DMS53 (cell line): ENCODE measurements at places on chromosomes 2 and 18.

GRCh38 chr2:98869870-98870269 is 66.2 kb downstream of the CRACDL start:
- DNase-seq, result peak; percentile 100

DNA sequence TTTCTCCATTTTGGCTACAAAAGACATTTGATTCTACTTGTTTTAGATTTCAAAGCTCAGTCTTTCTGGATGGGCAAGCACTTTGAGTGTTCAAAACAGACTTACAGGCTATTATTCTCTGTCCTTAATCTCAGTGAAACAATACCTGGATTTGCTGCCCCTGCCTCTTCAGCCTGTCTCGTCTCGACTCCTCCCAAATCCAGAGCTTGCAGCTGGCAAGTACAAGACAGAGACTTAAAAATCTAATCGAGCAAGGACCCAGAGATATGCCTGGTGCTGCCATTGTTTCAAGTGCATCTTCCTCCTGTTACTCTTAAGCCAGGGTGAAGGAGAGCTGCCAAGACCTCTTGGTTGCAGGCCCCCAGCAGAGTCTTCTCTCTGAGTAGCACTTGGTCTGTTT is 59.2 kb downstream of the LRRC30 start:
- no peak for DNase-seq

DNA sequence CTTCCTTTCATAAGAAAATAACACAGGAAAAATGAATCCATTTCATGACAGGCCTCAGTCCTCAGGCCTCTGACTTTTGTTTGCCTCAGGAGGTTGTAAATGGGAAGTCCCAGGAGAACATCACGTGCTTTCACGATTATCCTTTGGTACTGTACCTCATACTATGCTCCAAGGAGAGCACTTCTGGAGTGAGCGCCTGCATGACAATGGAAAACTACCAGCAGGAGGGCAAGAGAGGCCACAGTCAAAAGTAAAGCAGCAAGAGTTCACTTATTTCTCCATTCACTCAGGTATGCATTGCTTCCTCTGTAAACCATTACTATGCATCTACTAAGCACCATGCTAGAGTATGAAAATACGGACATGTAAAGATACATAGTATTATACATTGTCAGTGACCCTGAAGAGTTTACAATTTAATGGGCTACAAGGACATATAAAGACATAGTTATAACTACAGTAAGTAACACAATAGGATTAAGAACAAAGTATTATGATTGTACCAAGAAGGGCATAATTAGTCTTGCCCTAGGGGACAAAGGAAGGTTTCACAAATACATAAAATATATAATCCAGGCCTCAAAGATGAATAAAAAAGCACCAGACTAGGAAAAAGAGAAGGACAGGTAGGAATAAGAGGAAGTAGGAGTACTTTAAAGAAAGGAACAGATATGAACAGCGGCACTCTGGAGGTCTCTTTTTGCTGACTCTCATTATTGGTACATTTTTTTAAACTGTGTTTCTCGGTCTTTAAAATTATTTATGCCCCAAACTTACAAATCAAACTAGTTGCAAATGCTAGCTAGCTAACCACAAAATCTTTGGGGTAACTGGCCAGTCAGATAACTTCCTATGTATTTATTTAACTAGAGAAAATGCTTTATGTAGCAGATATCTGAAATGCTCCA is 806.7 kb downstream of the NRXN1 start:
- DNase-seq, result no peak

GRCh38 chr18:2908166-2908945 is 61.5 kb downstream of the EMILIN2 start:
- no peak for DNase-seq

DNA sequence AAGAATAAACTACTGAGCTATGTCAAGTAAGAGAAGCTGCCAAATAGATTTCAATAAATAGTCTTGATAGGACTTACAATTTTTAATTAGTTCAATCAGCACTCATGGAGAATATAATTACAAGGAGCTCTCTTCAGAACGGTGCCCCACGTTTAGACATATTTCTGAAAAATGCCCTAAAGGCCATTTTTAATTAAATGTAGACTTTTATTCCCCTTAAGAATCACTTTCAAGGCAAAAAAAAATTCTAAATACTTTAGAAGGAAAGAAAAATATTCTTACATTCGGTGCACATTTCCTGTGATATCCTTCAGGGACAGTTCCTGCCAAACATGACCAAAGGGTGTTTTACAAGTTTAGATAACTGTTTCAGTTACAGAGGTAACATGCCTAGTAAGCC is 202.5 kb upstream of the CDH7 start:
- no peak for DNase-seq

DNA sequence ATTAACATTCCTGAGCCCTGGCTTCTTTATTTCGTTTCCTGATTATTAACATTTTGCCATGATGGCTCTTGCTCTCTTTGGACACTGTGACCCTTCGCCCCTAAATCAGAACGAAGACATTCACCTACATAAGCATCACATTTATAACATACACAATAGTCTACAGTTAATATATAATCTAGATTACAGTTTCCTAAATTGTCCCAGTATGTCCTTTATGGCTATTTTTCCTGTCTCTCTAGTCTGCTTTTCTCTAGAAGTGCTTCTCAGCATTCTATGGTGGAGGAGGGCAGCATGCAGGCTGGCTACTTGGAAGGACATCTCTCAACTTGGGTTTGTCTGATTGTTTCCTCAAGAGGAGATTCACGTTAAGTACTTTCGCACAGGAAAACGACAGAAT is 49.9 kb downstream of the FAM210A start:
- DNase-seq, result no peak

GRCh38 chr2:135451966-135452365 is 79.1 kb downstream of the ZRANB3 start:
- DNase-seq, result no peak

- DNase-seq, result no peak
Observed at GRCh38 chr2:177746358-177746757, 326.2 kb downstream of the PDE11A start.

- no peak for DNase-seq
Observed at GRCh38 chr18:32847691-32848090, 74.9 kb upstream of the KLHL14 start.

GRCh38 chr18:41845563-41845962 is 109.5 kb upstream of the PIK3C3 start:
- DNase-seq, result peak; percentile 60

GRCh38 chr2:119484834-119485233 is 39.4 kb downstream of the SCTR start:
- DNase-seq, result no peak

- DNase-seq, result no peak
Observed at GRCh38 chr2:67076239-67076624, 320.9 kb upstream of the ETAA1 start.

DNA sequence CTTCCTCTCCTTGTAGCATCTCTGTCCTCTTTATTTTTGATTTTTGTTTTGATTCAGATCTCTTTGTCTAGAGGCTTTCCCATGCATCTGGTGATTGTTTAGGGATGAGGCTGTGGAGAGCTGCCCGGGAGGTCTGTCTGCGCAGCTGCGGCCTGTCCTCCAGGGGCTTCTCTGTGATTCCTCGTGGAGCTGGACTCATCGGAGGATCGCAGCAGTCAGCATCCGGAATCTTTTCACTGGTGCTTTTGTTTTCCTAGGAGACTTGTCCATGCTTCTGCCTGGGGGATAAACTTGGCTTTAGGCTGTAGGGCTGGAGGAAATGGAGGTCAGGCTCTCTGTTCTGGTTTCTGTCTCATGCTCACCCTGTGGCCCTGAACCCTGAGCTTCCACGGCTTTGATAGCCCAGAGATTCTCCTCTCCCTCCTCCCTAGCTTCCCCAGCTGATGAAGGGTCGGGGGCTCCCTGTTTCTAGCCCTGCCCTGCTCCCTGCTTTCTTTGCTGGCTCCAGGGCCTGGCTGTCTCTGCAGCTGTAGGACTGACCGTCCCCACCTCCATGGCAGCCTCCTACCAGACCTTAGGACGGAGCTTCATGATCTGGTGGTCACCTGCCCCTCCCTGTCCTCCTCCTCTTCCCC is 35.5 kb downstream of the ZNF532 start:
- no peak for DNase-seq
